ENCODE measurements at places on chromosomes 12 and 14.

GRCh38 chr12:112503512-112503911 lies 84.8 kb downstream of the PTPN11 start:
- DNase-seq, result no peak

- DNase-seq, result no peak
These were observed 21.0 kb downstream of the WIF1 start for GRCh38 chr12:65100140-65100539.

DNA sequence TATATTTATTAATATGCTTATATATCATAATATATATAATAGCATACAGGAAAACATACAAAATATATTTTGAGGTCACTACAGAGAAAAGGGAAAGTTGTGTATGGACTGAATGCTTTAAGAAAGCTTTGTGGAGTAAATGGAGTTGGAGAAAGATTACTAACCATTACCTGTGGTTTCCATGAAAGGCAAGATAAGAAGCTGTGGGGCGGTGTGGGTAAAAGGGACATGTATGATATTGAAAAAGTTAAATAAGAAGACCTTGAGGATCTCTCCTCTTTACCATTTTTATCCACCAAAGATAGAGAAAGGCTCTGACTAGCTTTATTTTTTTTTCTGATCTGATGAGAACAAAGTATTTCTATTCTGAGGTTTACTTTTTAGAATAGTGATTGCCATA lies 404.4 kb downstream of the TRHDE start:
- no peak for DNase-seq

- no peak for DNase-seq
These were observed 140.1 kb downstream of the TMEM117 start for GRCh38 chr12:43976027-43976426.

DNA sequence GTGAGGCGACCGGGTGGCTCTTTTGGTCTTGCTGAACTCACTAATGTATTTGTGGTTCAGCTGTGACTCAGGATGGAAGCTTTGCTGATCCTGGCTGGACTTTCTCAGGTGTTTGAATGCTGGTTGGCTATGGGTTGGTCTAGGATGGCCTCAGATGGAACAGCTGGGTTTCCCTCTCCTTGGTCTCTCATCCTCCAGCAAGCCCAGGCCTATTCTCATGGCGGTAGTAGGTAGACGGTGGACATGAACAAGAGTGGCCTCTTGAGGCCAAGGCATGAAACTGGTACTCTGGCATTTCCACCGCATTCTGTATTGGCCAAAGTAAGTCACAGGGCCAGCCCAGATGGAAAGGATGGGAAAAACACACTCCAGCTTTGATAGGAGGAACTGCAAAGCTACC lies 11.8 kb upstream of the POLR3B start:
- DNase-seq, result no peak

- no peak for DNase-seq
These were observed 7.3 kb upstream of the RCOR1 start for GRCh38 chr14:102584871-102585869.

DNA sequence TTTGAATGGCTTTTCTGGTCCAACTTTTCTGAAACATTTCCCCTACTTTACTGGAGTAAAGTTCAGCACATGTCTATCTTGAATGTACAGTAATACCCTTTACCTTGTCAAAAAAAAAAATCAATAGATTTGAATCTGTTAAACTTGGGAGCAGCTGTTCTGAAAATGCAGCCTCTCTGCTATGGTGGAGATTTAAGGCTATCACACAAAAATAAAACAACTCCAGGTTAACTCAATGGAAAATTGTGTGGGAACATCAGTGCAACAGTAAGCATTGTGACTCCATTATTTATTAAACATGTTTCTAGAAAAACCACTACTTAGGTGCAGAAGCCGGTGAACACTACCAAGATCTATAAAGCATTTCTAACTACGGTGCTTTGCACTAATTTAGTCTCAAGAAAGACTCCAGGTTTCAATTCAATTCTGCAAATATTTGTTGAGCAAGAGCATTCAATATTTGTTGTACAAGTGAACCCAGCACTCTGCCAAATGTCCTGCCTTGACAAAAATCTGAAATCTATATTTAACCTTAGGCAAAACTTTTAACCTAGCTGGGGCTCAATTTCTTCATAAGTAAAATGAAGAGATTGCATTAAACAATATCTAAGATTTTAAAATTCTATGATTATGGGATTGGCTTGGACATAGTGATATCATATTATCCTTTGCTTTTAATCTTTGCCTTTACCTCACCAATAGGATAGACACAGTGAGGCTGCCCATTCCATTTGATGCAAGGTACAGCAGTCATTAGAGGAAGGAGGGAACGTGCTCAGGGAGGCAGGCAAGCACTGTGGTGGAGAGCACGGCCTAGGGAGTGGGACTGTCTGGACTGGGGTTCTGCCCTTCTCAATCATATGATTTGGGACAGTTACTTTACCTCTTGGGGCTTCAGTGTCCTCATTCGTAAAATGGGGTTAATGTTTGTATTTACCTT lies 155.2 kb downstream of the KITLG start:
- no peak for DNase-seq

DNA sequence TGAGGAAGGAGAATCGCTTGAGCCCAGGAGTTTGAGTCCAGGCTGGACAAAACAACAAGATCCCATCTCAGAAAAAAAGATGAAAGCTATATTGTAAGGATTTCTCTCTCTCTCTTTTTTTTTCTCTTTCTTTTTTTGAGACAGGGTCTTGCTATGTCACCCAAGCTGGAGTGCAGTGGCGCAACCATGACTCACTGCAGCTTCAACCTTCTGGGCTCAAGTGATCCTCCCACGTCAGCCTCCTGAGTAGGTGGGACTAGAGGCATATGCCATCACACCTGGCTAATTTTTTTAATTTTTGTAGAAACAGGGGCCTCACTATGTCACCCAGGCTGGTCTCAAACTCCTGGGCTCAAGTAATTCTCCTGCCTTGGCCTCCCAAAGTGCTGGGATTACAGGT lies 5.8 kb upstream of the MRPL42 start:
- no peak for DNase-seq

- no peak for DNase-seq
These were observed 221.2 kb downstream of the RAD51B start for GRCh38 chr14:68040633-68041369.

GRCh38 chr14:77145975-77146740 lies 4.6 kb upstream of the ZDHHC22 start:
- no peak for DNase-seq

DNA sequence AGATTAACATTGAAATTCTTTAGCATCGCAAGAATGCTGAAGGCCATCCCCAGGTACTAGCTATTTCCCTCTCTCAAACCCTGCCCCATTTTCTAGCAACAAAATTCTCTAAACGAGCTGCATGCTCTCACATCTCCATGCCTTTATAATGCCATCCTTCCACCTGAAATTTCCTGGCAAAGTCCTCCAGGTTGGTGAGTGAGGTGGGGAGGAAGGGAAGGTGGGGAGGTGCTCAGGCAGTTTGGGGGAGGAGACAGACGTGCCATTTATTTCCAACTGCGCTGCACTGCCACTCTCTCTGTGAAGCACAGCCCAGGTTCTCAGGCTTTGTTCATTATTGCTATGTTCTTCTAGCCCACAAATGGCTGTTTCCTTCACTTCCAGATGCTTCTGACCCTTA lies 208.4 kb downstream of the PAWR start:
- DNase-seq, result no peak

DNA sequence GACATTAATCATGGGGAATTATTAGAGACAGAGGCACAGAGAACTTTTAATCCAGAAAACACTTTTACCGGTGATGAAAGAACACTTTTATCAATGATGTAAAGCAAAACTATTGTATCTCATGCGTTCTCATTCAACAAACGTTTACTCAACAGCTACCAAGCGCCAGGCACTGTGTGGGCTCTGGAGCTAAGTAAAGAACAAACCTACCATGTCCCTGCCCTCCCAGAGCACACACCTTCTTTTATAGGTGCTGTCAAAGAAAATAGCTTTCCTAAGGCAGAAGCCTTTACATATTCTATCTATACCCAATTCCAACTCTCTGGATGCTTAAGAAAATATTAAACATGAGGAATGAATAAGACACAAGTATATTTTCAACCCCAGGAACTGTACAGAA lies 91.1 kb downstream of the FOXN3 start:
- no peak for DNase-seq

GRCh38 chr12:124216966-124217365 lies 77.9 kb upstream of the RFLNA start:
- DNase-seq, result no peak

GRCh38 chr14:102826751-102827675 lies 49.8 kb downstream of the TRAF3 start:
- DNase-seq, result no peak

DNA sequence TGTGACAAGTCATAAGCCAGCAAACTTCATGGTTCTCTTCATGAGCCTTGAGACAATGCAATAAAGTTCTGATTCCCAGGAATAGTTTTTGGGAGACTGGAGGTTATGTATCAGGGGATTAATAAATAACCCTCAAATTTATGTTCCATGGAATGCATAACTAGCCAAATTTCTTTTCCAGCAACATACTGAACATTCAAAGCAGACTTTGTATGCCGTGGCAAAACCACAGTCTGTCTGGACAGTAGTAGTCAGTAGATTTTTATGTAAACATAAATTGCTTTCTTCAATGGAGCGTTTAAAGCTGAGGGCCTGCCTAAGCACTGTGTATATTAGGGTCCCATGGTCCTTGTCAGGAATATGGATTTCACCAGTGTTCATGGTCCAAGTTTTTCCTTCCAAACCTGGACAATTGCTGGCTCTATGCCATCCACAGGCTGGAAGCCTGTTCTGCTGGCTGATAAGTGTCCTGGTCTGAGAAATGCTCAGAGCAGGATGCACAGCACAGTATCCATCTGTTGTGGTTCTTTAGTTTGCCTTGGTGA lies 144.9 kb downstream of the SRGAP1 start:
- DNase-seq, result no peak

DNA sequence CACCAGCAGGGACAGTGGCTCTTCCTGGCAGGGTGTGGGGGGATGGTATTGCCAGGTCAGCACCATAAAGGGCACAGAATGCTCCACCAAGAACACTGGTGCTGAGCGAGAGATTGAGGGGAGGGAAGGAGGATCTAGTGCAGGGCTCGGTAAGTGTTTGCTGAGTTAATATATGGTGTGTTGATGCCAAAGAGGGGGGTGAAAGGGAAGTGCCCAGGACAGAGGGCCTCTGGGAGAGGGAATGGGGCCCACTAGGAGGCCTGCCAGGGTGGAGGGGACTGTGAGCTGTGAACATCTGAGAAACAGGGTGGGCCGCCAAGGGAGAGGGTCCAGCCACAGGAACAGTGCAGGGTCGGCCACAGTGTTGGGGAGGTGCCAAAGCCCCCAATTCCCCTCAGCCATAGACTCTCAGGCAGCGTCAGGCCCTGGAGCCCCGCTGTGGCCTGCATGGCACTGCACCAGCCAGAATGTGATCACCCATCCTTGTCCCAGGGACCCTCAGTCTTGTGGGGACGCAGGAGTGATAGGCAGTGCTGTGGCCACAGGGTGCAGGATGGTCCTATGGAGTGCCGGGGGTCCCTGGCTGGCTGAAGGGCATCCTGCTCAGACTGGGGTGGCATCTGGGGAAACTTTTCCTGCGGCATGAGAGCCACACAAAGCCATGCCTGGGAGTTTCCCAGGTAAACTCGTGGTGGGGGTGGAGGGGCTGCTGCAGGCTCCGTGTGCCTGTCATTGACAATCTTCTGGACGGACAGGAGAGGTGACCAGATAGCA lies 11.9 kb downstream of the RIN3 start:
- no peak for DNase-seq

GRCh38 chr12:64792128-64792527 lies 32.3 kb upstream of the TBC1D30 start:
- DNase-seq, result no peak

- DNase-seq, result no peak
These were observed 38.2 kb downstream of the CCNK start for GRCh38 chr14:99519347-99519881.

DNA sequence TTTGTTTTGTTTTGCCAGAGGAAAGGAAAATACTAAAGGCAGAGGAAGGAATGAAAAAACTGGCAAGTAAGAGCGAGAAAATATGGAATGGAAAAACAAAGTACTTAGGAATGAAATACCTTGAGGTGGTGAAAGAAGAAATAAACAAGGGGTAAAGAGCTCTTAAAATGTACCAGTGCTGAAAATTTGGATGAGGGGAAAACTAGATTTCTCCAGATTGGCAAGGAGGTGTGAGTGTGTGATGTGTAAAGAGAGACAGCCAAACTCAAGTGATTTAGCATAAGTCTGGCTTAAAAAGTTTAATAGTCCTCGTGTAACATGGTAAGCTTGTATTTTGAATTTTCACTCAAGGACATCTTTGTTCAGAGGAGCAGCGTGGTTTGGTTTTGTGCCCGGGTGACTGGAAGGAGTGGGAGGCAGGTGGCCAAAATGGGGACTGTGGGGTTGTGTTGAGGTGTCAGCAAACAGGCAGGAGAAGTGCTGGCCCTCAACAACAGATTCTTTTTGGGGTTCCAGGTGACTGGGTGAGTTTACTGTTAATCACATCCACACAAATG lies 102.7 kb downstream of the DACT1 start:
- no peak for DNase-seq

- DNase-seq, result no peak
These were observed 105.8 kb downstream of the PRKD1 start for GRCh38 chr14:29821661-29822429.

DNA sequence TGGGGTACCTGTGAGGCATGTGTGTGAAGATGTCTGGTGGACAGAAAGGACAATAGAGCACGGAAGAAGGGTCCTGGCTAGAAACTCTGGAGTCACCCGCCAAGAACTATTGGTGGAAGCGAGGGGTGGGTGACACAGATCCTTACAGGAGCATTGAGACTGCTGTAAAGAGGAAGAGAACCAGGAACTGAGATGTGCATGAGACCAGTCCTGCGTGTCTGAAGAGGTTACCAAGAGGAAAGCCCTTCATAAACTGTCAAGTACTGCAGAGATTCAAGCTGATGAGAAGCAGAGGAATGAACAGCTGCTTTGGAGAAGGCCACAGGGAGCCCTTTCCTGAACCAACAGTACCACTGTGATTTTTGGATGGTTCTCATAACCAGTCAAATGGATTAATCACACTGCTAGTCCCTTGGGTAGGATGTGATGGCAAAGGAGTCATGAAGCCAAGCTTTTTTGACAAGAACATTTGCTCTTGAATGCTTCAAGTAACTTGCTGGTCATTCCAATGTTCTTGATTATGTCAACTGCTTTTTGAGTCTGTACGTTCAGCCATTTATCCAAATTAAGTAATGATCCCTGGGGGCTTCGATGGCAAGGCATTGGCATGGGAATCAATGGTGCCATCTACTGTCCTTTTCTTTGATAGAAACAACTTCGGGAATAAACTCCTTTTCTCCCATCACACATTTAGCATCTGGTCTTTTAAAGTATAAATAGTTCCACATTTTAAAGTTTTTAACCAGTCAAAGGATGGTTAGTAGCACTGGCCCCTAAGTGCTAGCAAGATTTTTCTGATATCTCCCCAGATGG lies 42.9 kb downstream of the GPR135 start:
- no peak for DNase-seq

Data from activated CD4-positive, CD25-positive, alpha-beta regulatory T cell treated with anti-CD3 and anti-CD28 coated beads, Interleukin-2, amount 50 U/mL, for 16 hours (primary cell).